CD4-positive, alpha-beta T cell treated with Interleukin-10 for 1 hour (primary cell): ENCODE measurements at places on chromosomes 12 and 14.

GRCh38 chr14:80933282-80933681 is 8.3 kb downstream of the CEP128 start:
- DNase-seq: no peak

DNA sequence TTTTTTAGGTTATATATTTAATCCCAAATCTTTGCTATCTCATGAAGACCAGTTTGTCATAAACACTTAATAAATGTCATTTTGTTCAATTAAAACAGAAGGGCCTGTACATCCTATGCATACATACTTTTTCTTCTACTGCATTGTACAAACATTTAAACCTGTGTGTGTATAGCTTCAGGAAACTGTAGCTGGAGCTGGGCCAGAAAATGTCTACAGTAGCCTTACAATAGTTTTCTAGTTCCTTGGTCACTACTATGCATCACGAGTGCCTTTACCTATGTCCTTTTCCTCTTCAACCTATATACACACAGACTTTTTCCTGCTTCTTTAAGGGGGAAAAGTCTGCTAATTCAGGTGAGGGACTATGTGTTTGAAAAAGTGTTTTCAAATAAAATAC is 302.8 kb downstream of the PAWR start:
- DNase-seq: no peak

DNA sequence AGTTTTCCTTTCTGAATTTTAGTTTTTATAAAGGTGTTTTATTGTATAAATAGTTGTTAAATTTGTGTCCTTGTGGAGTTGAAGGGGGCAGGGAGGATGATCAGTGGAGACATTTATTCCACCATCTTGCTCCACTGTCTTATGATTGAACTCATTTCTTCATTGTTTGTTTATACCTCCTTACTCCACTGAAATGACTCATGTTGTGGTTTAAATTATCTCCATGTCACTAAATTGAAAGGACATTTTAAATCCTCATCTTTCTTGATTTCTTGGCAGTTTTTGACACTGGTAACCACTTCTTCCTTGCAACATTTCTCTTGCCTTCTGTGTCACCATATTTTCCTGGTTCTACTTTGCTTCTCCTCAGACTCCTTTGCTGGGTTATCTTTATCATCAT is 23.6 kb upstream of the FERMT2 start:
- no peak for DNase-seq

- no peak for DNase-seq
These were observed 715 bp upstream of the SLC10A1 start for GRCh38 chr14:69797573-69798338.

- no peak for DNase-seq
These were observed 609.5 kb downstream of the AACS start for GRCh38 chr12:125674554-125675338.

- DNase-seq: no peak
These were observed 276.8 kb upstream of the TMPO start for GRCh38 chr12:98238515-98239130.

DNA sequence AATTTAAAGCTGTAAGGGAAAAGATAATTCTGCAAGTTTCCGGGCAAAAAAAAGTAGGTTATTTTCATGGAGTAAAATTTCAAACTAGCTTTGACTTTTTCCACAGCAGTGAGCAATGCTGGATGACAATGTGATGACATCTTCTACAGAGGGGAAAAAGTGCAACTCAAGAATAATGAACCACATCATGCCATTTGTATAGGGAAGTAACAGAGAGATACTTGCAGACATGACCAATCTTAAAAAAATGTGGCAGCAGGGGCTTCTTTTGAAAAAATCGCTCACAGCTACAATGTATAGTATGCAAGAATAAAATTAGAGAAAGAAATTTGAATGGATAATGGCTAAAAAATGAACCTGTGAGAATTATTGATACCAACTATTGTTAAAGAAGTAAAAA is 115.5 kb downstream of the DHRS2 start:
- DNase-seq: no peak

DNA sequence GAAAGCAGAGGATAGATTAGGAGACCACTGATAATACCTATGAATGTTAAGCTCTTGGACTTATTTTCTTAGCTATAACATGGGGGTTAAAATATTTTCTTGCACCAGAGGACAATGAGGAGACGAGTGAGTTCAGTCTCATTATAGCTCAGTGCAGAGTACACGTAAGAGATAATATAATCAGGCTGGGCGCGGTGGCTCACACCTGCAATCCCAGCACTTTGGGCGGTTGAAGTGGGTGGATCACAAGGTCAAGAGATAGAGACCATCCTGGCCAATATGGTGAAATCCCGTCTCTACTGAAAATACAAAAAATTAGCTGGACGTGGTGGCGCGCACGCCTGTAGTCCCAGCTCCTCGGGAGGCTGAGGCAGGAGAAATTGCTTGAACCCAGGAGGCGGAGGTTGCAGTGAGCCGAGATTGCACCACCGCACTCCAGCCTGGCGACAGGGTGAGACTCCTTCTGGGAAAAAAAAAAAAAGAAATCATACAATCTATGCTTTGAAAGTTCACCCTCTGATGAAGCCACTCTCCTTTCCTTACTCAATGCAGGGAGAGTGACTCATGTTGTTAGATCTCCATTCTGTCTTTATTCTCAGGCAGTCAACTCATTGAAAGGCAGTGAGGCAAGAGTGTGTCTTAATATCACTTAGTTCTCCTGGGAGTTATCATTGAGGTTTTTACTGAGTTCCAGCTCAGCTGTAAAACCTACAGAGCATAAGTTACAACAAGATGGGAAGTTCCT is 134.2 kb downstream of the SYNE2 start:
- DNase-seq: no peak

GRCh38 chr14:38212111-38212510 is 4.4 kb downstream of the SSTR1 start:
- no peak for DNase-seq

DNA sequence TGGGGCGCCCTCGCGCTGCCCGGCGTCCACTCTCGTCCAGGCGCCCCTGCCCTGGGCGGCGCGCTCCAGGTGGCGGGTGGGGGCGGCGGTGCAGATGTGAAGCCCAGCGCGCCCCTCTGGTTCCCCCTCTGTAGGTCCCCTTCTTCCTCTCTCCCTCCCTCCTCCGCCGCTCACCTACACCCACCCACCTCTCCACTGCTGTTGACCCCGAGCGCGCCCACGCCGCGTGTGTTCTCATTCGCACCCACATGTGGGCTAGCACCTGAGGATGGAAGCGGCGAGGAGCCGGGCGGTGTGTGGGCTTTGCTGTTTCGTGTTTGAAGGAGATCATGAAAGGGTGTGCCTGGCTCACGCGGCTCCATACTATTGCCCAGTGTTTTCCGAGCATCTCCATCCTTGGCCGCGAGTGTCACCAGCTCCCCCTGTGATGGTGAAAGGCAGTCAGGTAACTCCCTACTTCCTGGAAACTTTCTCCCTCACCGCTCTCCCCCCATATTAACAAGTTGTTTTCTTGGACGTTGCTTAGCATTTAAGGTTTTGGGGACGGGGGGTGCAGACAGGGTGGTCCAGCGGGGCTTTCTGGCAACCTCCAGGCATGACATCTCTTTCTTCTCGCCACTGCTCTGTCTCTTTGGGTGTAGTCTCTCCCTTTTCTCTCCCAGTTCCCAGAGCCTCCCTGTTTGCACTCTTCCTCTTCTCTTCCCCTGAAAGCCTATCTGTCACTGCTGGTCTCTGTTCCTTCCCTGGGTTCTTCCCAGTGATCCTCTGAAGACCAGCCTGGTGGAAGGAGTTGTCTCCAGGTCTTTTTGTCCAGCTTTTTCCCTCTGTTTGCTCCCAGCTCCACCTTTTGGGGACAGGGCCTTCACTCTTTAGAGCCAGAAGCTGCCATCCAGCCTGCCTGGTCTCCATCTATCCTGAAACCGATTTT is 1.6 kb downstream of the CACNA1C start:
- no peak for DNase-seq

DNA sequence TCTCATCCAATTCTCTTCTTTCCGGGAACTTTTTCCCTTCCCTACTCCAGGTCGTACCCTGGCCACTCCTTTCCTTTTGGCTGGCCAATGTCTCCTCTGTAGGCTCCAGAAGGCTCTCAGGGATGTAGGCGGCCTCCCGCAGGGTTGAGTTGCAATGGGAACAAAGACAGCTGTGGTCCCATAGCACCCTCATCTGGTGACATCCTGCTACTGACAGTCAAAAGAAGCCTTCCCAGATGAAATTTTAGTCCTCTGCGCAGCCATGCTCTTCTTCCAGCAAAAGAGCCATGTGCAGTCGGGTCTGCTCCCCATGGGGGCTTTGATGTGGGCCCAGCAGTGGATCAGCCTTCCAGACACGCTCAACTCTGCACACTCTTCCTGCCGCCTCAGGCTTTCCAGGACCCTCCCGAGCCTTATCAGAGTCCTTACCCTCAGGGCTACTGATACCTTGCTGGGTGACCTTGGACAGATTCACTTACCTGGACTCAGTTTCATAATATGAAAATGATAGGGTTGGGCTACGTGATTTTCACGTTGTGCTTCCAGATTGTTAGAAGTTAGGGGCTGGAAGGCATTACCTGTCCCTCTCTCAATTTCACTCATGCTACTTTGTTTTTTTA is 5.5 kb upstream of the CELA1 start:
- peak; percentile 64 for DNase-seq

DNA sequence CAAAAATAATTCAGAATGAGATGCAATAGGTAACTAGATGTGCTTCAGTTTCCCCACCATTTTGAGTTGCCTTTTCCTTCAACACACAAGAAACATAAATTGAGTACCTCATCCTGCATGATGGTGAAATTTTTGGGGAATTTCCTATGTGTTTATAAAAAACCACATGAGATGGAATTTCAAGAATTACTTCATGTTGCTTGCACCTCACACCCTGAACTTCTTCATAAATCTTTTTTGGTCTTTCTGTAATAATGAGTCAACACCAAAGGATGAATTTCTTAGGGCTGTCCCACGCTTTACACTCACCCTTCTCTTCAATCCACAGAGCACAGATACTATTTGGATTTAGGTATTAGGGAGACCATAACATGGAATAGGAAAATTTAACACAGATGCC is 22.6 kb upstream of the LUM start:
- no peak for DNase-seq

DNA sequence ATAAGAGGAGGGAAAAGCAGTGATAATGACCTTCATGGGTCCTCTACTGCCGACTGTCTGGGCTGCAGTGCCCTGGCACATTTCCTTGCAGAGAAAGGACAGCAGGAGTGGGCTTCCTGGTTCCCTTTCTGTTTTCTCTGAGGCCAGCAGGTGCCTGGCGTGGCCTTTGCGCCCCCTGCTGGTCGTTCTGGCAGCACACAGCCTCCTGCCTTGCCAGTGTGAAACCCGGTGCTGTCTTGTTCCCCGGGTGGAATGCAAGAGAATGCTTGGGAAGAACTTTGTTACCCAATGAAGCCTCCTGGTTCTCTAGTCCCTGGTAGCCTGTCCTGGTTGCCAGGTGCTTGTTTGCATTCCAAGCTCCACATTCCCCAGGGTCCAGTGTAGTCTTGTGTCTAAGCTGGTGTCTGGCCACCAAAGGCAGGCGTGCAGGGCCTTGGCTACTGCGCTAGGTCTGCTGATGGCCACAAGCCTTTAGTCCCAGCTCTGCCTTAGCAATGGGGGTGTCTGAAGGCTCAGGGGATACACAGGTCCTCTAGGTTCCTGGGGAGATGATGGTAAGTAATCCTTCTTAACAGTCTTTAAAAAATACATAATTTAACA is 1392.4 kb upstream of the TMEM132C start:
- DNase-seq: peak; percentile 58

DNA sequence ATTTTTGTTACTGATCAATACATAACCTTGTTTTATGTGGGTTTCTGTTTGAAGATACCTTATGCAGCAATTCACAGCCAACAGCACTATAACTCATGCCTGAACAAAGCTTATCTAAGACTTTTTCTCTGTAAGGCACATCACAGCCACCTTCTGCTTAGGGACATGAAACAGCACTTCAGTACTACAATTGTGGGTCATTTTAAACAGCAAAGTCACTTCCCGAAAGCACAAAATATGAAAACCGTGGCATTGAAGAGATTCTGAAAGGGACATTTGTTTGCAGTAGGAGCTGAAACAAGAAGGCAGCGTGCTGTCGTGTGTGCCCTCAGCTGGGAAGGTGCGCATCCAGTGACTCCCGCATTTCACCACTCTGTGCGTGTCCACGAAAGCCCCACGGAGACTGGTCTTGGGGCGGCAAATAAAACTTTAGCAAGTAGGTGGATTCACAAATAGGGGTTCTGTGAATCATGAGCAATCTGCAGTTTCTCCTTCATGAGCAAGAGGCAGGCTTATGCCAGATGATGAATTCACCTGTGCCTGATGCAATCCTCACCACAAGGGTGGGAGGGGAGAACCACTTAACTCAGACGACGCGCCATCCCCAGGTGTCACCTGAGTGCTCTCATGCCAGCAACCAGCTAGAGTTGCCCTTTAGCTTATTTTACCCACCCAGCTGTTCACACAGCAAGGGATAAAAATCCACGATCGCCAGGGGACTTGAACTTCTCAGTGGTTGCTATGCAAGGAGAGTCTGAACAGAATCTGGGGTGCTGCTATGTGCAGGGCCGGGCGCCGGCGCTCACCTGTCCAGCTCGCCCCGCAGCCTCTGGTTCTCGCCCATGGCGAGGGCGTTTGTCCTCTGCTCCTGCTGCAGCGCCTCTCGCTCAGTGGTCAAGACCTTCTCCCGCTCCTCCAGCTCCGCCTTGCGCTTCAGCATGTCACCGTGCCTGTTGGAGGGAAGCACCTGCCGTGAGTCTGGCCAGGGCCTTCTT is 54.9 kb upstream of the GPR68 start:
- DNase-seq: no peak

- DNase-seq: no peak
These were observed 184.4 kb upstream of the CCND2 start for GRCh38 chr12:4089121-4089606.

DNA sequence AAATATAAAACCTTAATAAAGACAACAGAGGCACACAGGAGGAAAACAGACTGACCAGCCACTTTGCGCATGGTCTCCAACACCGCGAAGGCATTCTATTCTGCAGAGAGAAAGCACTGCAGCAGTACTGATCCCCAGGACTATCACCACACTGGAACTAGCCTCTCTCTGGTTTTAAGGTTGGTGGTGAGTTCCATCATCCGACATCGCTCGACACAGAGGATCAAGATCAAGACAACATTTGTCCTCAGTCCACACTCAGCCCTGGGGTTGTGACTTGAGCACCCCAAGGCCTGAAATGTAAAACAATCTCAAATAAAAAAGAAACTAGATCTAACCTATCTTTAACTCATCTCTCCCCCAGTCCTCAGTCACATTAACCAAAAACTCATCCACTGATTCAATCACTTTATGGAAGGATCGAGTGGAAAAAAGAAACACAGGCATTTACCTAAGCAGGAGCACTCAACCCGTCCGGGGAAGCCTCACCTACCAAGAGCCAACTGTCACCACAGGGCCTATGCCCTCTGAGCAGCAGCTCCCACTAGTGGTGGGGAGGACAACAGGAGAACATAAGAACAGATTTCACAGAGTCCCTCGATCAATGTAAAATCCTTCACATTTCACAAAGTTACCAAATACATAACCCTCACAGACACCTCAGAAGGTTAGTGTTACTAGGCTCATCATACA is 17.7 kb downstream of the STXBP6 start:
- DNase-seq: peak; percentile 12

GRCh38 chr12:119366007-119366406 is 31.5 kb downstream of the CCDC60 start:
- DNase-seq: no peak
